Stimulated activated CD4-positive, alpha-beta T cell treated with anti-CD3 and anti-CD28 coated beads, Interleukin-4, amount 100 ng/mL, for 24 hours (primary cell): ENCODE measurements at places on chromosomes 7 and 10.

DNA sequence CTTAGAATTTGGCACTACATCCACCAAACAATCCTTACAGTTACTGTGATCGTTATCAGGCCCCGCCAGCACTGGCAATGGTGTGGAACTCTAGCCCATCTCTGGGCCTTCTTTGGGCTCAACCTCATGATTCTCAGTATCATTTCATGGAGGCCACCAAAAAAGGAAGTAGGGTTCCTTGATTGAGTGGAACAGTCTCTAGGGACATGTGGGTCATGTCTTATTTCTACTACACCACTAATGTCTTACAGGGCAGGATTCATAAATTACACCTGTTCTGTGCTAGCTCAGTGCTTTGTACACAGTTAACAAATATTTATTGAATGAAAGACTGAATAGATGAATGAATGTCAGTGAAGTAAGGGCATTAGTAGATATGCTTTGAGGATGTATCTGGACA lies 53.9 kb downstream of the AP3M1 start:
- no peak for DNase-seq

GRCh38 chr7:85004402-85004801 lies 182.5 kb downstream of the SEMA3D start:
- DNase-seq, result no peak

GRCh38 chr7:102028206-102028826 lies 210.9 kb downstream of the CUX1 start:
- DNase-seq, result no peak

DNA sequence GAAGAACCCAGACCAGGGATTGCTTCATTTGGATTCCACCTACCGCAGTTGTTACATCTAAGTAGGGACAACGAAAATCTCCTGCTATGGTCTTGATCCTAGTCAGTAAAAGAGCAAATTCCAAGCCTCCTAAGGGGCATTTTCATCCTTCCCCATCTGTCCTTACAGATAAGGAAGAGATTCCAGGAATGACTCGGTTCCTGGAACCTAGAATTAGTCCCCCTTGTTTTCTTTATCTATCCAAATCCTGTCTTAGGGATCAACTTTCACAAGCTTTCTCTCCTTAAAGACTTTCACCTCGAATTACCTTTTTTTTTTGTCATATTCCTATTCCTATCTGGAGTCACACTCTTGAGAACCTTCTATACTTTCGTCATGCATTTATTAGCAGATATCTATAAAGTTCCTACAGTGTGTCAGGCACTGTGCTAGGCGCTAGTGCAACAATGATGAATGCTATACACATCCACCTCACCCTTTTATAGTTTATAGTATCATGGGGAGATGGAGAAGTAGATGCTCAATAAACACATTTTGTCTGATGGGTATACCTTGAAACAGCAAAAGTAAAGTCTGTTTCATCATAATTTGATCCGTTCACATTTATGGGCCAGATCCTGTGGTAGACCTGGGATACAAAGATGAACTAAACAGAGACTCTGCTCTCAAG lies 39.2 kb downstream of the LAMB4 start:
- no peak for DNase-seq

DNA sequence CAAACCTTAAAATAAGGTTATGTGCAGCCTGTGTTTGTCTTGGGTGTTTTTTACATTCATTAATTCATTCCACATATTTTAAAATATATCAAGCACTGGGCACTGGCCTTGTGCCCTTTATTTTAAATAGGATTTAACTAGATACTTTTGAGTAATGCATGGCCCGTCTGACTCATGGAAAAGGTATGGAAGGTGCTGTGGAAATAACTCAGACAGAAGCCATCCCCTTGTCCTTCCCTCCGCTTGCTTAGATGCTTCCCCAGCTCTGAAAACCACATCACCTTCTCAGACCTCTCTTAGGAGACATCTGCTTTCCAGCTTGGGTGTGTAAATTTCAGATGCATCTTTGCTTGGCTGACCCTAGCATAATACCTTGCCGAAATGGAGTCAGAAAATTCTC lies 30.5 kb downstream of the SLC18A2 start:
- no peak for DNase-seq

DNA sequence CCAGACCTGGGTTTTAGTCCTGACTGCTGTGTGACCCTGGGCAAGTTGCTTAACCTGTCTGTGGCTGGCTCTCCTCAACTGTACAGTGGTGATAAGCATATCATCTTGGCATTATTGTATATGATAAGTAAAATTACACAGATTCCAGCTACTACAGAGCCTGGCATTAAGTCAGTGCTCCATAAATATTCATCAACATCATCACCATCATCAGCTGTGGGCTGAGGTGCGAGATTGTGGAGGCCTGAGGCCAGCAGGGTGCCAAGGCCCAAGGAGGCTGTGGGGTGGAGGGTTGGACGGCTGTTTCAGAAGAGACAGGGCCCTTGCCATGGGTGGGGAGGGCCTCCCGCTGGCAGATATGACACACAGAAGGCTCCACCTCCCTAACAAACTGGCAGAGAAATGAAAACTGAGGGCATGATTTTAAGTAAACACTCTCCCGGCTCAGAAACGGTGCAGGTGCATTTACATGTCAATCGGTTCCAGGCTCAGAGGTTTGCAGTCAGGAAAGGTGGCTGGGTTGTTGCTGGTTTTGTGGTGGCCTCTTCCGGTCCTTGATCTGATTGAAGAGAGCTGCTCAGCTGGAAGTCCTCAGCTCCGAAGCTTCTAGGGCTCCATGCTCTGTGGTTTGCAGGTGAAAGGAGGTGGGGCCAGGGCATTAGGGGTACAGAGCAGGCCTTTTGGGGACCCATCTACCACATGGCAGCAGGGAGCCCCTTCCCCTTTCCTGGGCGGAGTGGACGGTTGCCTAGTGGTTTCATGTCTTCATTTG lies 10.2 kb downstream of the CRYGN start:
- peak; percentile 40 for DNase-seq

- DNase-seq, result no peak
Observed at GRCh38 chr7:36895192-36895591, 170.9 kb upstream of the AOAH start.

DNA sequence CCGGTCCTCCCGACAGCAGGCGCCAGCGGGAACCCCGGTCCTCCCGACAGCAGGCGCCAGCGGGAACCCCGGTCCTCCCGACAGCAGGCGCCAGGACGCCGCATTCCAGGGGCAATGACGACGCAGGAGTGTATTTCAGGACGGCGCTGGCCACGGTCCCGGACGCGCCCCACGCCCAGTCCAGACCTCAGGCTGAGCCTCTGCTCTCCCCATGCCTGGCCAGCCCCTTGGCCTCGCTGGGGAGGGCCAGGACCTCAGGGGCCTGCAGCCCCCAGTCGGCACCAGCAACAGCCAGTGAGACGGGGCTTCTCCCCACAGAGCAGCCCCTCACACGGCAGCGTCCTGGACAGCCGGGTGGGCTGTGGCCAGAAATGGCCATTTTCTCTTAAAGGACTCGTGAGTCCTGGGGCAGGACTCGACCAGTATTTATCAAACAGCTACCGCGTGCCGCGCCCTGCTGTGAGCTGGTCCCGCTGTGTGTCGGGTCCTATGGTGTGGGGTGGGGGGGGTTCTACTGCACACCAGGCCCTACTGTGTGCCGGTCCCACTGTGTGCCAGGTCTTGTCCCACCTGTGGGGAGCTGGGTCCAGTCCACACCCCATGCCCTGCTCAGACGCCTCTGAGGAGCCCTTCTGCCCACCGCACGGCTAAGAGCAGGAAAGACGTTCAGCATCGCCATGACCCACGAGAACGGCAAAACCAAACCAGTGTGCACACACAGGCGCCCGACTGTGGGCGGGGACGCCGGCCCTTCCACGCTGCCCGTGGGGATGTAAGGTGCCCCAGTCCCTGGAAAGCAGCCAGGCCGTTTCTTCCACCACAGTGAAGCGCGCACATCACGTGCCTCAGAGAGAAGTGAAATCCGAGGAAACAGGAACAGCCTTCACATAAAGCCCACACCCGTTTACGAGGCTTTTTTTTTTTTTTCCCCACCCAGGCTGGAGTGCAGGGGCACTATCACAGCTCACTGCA lies 33.3 kb downstream of the GET4 start:
- no peak for DNase-seq

GRCh38 chr10:125661941-125662515 lies 20.9 kb downstream of the TEX36 start:
- DNase-seq, result no peak
